ENCODE measurements at places on chromosomes 7 and 10.

DNA sequence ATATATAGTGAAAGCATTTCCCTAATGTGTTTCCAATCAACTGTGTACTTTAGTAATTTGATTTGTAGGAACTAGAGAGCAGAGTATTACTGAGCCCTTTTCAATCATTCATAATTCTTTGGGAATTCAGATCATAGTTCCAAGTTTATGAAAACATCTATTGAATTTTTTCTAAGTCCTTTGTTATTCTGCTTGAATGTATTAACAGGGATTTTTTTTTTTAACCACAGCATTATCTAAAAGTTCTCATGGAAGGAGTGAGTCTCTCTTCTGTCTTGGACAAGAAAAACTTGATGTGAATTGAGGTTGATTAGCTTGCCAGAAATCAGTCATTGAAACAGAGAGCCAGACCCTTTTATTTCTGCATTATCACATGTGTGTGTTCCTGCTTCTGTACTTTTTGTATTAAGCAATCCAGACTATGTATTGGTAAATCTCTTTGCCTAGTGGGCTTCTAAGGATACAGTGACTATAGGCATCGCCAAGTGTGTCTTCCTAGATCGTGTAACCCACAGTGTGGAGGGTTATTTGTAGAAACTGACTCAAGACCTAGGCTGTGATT, 59.9 kb downstream of the BMPER start:
- no peak for DNase-seq

DNA sequence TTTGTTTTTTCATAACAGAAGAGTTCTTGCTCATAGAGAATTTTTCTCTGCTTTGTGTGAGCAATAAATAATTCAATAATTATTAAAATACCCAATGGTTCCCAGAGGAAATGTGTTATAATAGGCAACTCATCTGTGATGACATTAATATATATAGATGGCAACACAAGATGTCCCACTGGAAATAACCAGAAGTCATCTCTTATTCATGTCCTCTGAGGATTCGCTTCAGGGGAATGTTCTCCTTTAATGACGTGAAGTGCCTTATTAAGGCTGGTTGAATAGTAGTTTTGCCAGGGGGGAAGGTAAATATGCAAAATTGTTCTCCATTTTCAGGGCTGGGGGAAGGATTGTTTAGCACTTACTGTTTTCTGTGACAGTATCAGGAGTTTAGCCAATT, 3.1 kb downstream of the SLC39A12 start:
- no peak for DNase-seq

- DNase-seq: no peak
Observed at GRCh38 chr10:50809596-50809995, 69.9 kb downstream of the ASAH2B start.

DNA sequence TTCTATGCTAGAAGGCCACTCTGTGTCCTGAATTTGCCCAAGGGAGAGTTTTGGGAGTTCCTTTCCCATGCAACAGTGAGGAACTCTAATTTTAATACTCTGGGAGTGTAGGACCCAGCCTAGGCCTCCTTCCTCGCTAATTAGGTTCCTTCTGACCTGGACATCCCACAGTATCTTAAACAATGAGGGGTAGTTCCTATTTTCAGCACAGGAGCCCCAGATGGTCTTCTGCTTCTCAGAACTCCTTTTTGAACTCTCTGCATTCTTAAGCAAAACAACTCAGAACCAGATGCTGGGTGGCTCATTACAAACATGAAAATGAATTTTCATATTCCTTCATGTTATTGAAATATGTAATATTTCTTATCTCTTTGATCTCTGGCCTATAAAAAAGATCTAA, 116.9 kb downstream of the LRMDA start:
- DNase-seq: no peak

GRCh38 chr10:127441350-127442219, 107.5 kb upstream of the NPS start:
- no peak for DNase-seq

DNA sequence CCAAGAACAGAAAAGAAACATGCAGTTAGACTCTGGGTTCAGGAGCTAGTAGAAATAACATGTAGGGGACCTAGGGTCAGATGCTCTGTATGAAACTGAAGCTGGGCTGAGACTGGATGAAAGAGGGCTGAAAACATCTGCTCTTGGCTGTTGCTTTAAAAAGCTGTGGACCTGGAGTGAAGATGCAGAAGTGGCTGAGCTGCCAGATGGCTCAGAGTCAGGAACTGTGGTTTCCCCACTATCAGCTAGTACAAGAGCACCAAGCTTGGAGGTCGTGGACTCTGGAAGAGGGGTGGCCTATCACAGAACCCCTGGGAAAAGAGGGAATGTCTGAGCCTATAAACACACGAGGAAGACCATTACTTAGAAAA, 5.9 kb downstream of the ADK start:
- no peak for DNase-seq
